ENCODE measurements at places on chromosomes 3 and 15.

DNA sequence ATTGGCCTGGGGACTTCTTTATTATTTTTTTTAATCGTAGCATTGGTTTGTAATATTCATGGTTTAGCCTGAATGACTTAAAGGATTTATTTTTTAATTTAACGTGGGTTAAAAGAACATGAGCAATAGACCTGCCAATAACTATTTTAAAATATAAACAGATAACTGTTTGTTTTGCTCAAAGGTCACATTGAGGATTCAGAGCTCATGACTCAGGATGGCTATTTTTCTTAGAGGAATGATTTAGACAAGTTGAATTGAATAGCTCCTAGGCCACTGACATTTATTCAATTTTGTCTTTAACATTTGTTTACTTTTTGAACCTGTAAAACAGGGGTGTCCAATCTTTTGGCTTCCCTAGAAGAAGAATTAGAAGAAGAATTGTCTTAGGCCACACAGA is 68.5 kb downstream of the ITPR1 start:
- no peak for DNase-seq

DNA sequence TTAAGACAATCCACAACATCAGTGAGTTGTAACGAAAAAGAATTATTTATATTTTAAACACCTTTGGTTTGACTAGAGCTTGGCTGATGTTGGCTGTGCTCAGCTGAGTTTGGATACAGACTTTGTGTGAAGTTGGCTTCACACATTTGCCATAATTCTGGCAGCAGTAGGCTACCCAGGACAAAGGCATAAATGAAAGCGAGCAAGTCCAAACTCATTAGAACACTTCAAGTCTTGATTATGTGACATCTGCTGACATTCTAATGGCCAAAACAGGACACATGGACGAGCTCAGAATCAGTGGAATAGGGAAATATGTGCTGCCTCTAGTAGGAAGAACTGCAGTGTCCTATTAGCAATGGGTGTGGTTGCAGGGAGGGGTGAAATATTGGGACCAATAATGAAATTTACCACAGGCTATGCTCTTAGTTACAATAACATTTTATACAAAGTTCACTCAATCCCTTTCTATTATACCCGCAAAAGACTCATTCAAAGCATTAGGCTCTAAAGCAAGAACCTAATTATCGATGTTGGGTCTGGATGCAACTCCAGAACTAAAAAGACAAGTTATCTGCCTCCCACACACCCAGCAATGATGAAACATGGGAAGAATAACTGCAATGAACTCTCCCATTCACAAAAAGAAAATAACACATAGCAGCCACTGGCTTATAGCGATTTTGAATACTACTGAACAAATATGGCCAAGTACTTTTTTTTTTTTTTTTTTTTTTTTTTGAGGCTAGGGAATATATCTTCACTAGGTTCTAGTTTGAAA is 493.9 kb upstream of the RASGRP1 start:
- peak; percentile 21 for DNase-seq

GRCh38 chr3:178404961-178405360 is 131.3 kb upstream of the KCNMB2 start:
- peak; percentile 26 for DNase-seq

- DNase-seq = no peak
These were observed 43.1 kb upstream of the SACM1L start for GRCh38 chr3:45646051-45646585.

DNA sequence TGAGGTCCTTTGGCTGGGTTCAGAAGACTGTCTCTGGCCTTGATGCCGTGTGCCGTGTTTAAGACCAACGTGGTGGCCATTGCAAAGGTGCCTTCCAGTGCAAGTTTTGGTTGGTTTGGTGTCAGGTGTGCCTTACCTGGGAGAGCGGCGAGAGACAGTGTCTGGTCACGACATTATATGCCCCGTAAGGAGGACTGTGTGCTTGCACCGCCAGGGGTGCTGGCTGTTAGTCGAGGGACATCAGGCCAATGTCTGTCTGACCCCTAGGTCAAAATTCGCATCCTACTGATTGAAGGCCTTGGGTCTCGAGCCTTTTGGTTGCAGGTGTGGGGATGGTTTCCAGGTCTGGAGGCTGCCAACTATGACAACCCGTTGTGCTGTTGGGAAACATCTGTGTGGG is 111.9 kb downstream of the SNRPN start:
- no peak for DNase-seq

DNA sequence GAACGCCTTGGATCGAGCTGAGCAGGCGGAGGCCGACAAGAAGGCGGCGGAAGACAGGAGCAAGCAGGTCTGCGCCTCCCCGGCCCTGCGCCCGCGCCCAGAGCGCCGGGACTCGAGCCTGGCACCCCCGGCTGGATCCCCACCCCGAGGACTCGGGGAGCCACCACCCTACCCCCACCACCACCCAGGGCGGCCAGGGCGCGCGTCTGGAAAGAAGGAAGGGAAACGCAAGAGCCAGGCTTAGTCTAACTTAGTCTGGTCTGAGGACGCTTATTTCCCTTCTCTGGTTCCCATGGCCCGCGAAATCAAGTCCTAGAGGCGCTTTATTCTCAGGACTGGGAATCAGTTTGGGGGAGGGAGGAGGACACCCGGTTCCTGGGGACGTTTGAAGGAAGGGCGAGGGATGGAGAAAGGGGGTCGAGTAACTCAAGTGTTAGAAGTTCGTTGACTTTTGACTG is 359 bp downstream of the TPM1 start:
- peak; percentile 42 for DNase-seq

DNA sequence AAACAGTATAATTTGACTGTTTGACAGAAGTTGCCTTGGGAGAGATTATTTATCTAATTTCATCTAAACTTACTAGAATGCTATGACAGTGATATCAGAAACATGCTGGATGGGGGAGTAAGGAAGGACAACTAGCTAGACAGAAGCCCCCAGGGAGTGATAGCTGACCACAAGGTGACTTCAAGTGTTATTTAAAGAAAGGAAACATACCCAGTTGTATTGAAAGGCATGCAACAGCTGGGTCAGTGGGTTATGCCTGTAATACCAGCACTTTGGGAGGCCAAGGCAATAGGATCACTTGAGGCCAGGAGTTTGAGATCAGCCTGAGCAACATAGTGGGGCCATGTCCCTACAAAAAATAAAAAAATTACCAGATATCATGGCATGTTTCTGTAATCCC is 69.6 kb downstream of the SLC49A4 start:
- no peak for DNase-seq

- peak; percentile 35 for DNase-seq
These were observed 43.2 kb upstream of the CD47 start for GRCh38 chr3:108133858-108134554.

DNA sequence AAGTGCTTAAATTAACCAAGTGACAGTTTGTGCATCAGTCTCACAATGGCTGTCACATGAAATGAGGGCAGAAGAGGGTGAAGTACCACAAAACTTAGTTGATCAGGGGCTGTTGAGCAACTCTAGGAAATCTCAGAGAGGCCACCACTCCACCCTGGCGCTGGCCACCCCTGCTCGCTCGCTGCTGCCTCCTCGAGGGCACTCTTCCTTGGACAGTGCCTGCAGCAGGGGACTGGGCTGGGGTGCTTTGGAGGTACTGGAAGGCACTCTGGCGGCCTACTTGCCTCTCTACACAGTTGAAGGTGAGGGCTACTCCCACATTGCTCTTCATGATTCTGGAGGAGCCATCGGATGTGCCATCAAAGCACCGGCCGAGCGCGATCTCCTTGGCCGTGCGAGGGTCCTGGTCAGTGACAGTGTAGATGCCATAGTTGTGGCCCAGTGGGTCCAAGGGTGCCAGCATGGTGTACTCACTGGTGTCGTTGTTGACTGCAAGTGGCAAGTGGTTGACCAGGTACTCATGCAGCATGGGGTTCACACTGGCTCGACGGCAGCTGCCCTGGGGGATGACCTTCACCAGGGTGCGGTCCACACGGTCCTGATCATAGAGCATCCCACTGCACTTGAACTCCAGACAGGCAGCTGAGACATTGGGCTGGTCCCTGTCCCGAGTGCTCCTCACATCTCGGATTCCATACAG is 11.6 kb upstream of the CLPX start:
- DNase-seq = no peak

GRCh38 chr3:169147238-169148008 is 516.1 kb downstream of the MECOM start:
- DNase-seq = peak; percentile 79

DNA sequence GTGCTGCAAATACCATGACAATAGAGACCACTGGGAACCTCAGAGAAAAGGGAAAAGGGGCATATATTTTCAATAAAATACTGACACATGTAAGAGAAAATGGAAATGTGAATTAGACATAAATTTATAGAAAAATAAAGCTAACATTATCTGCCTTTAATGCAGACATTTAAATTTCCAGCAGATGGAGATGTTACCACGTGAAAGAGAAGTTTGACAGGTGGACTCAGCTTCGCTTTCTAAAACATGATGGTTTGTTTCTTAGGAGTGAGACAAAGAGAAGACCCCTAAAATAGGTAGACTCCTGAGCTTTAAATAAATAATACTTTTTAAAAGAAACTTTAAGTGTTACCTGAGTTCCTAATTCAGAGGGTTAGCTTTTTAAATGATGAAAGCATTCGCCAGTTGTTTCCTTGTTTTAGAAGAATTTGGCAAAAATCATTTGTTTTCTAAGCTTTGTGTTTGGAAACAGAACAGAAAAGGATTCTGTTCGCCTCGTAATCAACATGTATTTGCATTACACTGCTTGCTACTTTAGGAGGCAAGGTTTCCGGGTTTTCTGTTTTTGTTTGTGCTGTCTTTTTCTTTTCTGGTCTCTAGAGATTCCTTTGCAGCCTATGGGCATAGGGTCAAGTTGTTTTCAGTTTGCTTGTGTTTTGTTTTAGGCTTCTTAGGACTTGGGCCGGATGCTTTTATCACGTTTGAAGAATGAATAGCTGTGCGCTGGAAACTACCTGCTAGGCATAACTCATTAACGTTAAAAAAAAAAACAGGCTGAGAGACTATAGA is 271.4 kb downstream of the THSD4 start:
- no peak for DNase-seq

DNA sequence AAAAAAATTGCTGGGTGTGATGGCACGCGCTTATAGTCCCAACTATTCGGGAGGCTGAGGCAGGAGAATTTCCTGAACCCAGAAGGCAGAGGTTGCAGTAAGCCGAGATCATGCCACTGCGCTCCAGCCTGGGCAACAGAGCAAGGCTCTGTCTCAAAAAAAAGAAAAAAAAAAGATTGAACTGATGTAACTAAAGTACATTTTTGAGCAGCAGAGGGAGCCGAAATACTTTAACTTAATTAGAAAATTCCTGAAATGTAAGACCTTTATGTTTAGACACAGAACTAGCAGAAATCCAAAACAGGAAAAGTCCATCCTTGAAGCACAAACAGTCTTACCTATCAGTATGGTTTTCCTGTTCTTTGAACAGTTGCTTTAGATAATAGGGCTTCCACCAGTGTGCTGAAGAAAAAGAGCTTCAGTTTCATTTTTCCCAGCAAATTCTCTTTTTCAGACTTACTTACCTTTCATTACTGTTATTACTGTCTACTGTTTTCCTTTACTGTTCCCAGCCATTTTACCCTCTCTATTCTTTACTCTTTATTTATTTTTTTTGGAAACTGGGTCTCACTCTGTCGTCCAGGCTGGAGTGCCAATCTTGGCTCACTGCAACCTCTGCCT is 33.4 kb upstream of the ZNF609 start:
- DNase-seq = peak; percentile 75

- no peak for DNase-seq
These were observed 172.1 kb downstream of the APBA2 start for GRCh38 chr15:29057856-29058255.

- no peak for DNase-seq
These were observed 23.3 kb downstream of the RNU5B-1 start for GRCh38 chr15:65327651-65328393.
